ENCODE measurements at places on chromosomes 2 and 18.

DNA sequence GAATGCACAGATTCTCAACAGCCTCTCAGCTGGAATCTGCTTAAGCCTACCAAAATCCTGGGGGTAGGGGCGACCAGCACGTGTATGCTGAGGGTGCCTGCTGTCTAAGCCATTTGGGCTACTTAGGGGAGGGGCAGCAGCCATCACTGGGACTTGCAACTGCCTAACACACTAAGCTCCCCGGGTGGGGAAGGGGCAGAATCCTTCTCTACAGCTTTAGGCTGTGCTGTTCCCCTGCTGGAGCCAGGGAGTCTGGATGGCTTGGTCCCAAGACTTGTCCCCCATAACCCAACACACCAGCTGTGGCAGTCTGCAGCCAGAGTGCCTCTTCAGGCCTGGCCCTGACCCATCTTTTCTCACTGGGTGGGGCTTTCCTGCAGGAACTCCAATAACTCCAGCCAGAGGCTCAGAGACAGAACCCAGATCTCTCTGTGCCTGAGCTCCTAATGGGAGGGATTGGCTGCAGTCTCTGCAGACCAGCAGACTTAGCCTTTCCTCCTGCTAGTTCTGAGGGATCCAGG lies 305.4 kb upstream of the RND3 start:
- no peak for DNase-seq

DNA sequence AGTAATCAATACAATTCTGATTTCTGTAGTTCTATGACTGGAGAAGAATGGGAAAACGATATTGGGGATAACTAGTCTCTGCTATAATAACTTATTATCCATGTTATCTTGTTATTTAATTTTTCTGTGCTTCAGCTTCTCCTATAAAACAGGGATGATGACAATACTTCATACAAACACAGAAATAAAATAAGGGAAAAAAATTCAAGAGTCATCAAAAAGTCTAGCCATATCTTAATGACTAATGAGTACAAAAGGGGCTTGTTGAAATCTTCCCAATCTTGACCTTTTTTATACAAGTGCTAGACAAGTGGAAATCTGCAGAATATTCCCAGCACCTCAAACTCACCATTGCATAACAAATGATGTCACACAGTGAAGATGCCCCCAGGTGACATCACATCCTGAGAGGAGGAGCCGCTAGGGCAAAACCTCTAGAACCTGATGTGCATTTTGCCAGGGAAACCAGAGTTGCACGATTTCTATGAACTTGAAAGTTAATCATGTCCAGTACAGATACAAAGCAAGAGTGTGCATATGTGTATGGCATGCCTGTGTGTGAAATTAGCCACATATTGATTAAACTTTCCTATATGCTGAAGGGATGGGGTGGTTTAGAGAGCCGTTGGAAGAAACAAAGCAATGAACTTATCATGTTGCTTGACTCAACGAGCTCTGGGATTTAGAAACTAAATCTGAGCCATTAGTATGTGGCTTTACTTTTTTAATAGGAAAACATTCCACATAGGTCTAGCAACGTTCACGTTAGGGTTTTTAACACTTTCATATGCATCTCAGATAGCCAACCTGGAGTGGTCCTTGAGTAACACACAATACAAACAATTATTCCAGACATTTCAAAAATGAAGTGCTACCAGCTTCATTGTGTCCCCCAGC lies 278.9 kb downstream of the SLC4A3 start:
- DNase-seq: no peak

DNA sequence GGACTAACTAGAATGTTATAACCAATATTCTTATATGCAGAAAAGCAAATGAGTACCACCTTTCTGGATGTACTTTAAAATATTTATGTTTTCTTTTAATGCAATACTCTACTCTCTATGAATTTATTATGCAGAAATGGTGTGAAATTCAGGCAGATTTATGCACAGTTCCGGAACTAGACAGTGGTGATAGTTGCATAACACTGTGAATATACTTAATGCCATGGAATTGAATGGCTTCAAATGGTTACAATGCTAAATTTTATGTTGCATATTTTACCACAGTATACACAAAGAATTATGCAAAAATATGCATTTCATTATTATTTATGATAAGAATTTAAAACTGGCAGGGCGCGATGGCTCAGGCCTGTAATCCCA lies 287.8 kb upstream of the FN1 start:
- DNase-seq: no peak

DNA sequence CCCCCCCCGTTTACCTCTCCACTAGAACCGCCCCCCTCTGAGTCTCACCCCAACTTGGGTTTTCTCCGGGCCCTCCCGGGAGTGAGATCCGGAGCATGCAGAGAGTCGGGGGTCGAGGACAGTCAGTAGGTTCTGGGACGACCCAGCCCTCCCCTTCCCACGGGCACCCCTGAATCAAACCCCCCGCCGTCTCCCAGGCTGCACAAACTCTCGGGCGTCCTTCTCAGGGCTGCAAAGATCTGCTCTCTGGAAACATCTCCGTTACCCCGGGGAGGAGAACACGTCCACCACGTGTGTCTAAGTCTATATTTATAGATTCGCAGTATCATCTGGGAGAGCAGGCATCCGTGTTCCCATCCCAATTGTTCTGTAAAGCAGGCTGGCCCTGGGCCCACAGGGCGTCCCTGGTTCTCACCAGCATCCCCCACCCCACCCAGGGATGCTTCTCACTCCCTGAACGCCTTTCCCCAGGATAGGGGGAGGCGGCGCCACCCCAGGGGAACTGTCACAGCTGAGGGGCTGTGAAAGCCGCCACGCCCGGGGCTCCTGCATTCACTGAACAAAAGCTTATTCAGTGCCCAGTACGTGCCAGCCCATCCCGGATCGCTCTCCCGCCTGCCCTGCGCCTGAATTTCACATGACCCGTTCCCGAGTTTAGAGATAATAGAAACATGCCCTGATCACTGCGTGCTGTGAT lies 765 bp upstream of the DIPK1C start:
- DNase-seq: no peak

DNA sequence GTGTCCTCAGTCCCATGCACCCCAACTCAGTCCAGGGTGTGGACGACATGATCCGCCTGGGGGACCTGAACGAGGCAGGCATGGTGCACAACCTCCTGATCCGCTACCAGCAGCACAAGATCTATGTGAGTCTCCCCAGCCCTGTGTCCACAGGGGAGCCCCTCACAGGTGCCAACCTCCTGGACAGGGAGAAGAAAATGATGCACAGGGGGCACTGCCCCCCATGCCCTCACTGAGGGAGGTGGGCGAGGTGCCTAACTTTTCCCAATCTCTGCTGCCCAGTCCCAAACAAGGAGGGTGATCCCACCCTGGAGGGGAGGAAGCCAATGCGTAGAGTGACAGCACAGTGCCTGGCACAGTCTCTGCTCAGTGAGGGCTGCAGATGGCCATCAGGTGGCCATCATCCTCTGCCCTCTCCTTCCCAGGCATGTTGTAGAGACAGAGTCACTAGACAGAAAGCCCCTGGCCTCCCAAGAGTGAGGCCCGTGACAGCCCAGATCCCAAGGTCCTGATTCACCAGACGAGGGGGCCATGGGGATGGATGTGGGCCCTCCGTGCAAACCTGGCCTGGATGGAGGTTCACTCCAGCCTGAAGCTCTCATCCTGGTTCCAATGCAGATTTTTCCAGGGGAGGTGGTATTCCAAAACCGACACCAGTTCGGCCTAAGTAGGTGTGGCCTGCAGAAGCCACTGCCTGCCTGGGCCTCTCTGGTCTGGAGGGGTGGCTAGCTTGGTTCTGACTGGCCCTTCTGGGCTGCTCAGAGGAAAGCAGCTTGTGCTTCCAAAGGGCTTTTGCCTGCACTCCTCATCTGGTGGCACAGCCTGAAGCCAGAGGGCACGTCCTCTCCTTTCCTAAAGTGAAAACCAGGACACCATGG lies 30.0 kb downstream of the MYO7B start:
- no peak for DNase-seq

- DNase-seq: peak; percentile 72
Measured at GRCh38 chr2:174341293-174341994, 6.7 kb downstream of the SP9 start.

DNA sequence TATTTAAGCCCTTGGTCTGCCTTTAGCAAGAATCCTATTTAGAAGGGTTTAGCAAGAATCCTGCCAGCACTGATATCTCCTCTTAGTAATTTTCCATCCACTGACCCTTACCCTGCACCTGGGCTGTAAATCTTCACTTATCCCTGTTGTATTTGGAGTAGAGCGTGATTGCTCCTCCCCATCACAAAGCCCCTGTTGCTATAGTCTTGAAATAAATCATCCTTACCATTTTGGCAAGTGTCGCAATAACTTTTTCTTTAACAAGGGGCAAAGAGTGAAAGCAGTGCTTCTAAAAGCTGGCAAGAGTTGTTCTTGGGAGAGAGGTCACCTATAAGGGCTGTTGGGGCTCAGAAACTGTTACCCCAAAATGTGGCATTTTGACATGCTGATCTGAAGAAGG lies 3.7 kb upstream of the SCTR start:
- no peak for DNase-seq

- DNase-seq: no peak
Measured at GRCh38 chr18:70446063-70446462, 157.2 kb downstream of the SOCS6 start.

DNA sequence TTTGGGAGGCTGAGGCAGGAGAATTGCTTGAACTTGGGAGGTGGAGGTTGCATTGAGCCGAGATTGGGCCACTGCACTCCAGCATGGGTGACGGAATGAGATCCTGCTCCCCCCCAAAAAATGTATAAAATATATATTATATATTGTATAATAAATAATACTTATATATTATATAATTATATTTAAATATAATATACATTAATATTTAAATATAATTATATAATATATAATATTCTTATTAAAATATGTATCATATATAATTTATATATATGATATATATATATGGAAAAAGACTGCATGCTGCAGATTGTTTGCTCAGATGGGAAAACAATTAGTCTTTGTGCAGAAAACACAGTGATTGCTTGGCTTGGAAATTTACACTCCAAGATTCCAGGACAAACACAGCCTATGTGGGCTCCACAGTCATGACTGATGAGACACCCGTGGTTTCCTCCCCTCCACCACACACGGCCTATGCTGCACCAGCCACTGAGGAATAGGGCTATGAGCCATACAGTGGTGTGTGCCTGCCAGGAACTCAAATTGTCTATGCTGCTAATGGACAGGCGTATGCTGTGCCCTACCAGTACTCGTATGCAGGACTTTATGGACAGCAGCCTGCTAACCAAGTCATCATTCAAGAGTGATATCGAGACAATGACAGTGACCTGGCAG lies 30.0 kb downstream of the PMAIP1 start:
- no peak for DNase-seq

GRCh38 chr18:76459687-76460350 lies 35.2 kb downstream of the ZNF516 start:
- DNase-seq: peak; percentile 99

- DNase-seq: no peak
Measured at GRCh38 chr18:73750052-73750451, 397.6 kb downstream of the FBXO15 start.

DNA sequence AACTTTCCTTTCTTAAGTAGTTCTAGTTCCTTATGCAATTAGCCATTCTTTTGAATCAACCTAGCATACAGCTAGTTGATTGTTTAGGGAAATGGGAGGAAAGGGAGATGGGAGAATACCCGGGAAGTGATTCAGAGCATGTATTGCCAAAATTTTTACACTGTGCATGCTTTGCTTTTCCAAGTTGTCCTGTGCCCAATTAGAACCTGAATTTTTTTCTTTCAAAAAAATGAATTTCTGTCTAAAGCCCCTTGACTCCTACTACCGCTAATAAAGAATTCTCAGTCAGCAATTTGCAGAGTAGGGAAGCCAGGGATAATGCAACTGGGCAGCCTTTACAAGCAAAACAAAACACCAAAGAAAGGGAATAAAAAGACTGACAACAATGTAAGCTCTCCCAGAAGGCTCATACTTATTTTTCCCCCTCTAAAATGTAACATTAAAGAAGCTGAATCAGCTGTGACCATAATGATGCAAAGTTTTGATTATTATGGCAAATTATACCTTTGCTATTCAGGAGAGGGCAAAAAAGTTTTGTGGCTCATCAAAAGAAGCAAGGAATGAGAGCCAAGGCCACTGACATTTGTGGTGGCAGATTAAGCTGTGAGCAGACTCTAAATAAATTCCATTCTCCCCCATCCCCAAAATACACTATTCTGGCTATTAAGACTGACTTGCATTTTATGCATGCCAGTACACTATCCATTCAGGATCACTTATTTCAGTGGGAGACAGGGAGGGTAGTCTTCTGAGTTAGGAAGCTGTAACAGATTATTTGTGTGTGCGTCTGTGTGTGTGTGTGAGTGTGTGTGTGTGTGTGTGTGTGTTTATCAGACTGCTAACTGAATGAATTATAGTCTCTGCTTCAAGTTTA lies 174.3 kb downstream of the ERBB4 start:
- peak; percentile 56 for DNase-seq
